ENCODE measurements at places on chromosomes 2 and 18.

DNA sequence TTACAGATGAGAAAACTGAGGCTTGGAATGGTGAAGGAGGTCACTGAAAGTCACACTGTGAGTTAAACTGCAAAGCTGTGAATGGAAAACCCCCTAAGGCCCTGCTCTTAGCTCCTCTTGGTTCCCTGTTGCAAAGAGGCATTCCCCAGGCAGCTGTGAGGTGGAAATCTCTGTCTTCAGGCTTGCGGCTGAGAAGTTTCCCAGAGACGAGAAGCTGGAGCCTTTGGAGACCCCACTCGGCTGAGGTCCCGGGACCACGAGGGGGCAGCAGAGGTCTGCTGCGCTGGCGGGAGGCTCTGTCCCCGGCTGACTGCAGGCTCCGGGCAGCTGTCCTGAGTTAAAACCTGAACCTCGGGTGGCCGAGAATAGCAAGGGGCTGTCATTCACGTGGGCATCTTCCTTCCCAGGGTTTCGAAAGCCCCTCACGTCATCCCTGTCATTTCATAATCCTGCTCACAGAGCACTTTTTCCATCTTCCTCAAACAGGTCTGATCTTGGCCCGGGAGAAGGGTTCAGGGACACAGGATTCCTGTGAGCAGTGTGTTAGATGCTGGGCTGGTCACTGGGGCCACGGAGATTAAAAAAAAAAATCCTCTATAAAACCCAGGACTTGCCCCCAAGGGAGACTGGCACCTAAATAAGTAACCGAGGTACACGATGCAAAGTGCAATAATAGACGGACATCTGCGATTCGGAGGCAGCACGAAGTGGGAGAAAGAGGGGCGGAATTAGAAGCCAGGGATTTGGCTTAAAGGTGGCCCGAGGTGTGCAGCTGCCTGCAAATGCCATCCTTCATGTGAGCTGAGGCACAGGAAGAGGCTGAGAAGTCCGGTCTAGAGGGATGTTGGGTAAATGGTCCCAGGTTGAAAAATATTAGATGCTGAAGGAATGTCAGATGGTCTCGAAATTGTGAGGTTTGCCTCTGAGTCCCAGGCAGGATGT is 24.6 kb upstream of the ATOH8 start:
- DNase-seq, result no peak

DNA sequence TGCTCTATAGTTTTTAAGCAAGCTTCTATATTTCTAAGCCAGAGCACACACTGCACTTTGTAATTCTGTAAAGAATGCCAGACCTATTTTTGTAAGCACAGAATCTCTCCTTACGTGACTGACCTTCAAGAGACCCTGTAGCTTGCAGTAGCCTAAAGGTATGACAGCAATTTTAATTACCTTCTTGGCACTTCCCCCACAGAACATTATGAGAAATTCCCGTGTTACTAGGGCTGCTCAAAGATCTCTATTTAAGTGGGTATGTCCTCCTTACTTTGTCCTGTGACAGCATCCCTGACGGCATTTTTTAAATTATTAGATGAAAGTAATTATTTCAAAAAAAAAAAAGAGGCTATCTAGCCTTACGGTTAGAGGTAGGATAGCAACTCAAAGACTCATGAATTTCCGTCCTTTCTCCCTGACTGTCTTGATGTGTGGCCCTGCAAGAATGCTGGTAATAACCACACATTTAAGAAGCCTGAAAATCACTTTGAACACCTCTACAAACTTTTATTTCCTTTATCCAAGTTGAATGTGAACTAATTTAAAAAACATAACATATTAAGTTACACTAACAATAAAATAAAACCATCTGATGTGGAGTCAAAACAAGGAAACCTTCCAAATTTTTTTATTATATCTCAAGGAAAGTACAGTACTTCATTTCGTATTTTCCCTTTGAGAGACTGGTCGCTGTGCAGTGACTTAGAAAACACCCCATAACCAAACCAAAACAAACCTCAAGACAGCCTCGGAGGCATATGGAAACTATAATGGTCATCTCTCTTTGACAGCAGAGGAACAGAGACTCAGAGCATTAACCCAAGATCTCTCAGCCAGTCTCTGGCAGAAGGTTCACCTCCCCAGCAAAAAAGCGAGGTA is 54.9 kb downstream of the THUMPD2 start:
- no peak for DNase-seq

GRCh38 chr18:53639687-53640086 is 584.8 kb downstream of the MBD2 start:
- no peak for DNase-seq

- no peak for DNase-seq
These were observed 336.3 kb downstream of the DYSF start for GRCh38 chr2:71789556-71790204.

GRCh38 chr2:10884574-10884975 is 27.2 kb upstream of the KCNF1 start:
- no peak for DNase-seq

- no peak for DNase-seq
These were observed 59.7 kb upstream of the CAPN13 start for GRCh38 chr2:30866974-30867373.

DNA sequence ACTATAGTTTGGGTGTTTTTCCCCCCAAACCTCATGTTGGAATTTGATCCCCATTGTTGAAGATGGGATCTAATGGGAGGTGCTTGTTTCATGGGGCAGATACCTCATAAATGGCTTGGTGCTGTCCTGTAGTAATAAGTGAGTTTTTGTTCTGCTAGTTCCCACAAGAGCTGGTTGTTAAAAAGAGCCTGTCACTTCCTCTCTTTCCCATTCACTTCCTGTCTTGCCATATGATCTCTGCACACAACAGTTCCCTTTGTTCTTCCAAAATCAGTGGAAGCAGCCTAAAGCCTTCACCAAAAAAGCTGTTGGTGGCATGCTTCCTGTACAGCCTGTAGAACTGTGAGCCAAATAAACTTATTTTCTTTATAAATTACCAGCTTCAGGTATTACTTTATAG is 768.2 kb upstream of the VRK2 start:
- no peak for DNase-seq

GRCh38 chr18:63850020-63850419 is 37.5 kb upstream of the SERPINB2 start:
- peak; percentile 60 for DNase-seq

GRCh38 chr2:40466332-40466906 is 14.5 kb upstream of the SLC8A1 start:
- DNase-seq, result no peak

GRCh38 chr2:109193807-109194619 is 65.0 kb downstream of the SH3RF3 start:
- DNase-seq, result no peak

DNA sequence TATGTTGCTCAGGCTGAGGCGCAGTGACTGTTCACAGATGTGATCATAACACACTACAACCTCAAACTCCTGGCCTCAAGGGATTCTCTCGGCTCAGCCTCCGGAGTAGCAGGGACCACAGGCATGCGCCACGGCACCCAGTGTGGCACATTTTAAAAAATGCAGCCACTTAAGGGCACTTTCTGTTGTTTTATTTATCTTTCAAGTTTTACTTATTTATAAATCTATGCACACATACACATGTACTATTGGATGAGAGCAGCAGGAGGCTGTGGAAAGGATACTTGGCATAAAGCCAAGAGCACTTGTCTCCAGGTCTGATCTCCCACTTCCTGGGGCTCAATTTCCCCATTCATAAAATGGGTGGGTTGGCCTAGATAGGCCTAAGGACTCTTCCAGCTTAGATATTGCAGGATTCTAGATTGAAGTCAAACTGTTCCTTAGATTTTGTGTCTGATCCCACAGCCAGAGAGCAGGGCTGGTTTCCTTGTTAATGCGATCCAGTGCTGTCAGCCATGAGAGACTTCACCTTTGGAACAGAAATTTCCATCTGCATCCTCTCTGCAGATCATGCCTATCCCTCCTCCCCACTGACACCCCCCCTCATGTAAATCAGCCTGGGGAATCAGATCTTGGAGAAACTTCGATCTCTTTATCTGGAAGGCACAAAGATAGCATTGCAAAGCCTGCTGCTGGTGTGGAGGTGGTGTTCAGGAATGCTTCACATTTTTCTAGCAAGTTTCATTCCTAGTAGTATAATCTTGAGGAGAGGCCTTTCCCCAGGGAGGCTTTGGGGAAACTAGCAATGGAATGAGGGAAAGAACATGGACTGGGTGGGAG is 24.7 kb downstream of the PCBP1 start:
- DNase-seq, result no peak

DNA sequence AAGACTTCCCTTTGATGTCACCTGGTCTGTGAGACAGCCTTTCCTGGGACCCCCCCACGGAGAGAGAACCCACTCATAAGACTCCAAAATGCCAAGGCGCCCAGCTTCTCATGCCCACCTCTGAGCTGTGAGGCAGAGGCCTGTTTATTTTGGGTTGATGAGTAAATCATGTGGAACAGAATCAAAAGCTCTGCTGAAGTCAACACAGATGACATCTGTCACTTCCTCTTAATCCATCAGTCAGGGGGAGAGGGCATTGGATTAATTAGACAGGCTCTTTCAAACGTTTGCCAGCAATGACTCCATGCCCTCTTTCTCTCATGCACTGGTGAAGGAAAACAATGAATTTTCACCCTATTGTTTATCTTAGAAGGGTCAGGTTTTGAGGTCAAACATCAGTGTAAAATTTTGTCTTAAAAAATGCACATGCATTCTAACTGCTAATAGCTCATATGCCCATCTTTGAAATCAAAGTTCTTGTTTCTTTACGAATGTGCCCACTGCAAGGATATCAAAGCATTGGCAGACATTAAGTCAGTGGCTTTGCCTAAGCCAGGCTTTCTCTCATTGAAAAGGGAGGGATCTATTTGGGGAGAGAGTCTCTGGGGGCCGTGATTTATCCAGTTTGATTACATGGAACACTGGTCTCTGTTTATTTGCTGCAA is 184.1 kb downstream of the ACKR3 start:
- DNase-seq, result no peak

GRCh38 chr2:215161301-215161829 is 22.9 kb upstream of the ABCA12 start:
- no peak for DNase-seq

GRCh38 chr2:34734662-34735061 is 1135.6 kb upstream of the FAM98A start:
- no peak for DNase-seq

- DNase-seq, result no peak
These were observed 74.7 kb downstream of the MERTK start for GRCh38 chr2:111972955-111973565.

GRCh38 chr2:98727369-98728087 is 3.4 kb downstream of the MGAT4A start:
- DNase-seq, result no peak

DNA sequence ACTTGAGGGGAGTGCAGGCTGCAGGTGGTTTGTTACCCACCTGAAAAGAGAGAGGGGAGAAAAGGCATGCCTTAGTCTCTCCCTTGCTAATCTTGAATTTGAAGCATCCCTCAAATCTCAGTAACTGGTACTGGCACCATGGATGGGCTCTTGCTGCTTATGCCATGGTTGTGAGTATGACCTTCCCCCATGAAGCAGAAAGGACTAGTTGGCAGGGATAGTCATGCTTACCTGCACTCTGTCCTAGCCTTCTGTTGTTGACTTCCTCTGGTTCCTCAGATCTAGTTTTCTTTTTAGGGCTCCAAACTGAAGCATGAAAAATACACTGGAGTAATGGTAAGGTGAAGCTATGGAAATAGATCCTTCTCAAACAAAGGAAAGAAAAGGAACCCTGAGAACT is 191.2 kb downstream of the SPAG16 start:
- no peak for DNase-seq

- DNase-seq, result no peak
These were observed 20.8 kb upstream of the ADAM23 start for GRCh38 chr2:206422493-206422892.

DNA sequence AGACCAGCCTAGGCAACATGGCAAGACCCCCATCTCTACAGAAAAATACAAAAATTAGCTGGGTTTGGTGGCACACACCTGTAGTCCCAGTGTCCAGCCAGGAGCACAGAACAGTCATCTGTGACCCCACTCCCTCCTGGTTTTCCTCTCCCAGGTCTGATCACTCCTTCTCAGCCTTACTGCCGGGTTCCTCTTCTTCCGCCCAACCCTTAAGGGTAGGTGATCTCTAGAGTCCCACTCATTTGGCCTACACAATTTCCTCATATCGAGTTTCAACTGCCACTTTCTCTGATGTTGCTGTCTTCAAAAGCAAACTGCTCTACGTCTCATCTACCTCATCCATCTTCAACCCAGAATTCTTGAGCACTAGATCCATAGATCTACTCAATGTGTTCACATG is 13.4 kb upstream of the MAT2A start:
- DNase-seq, result no peak

GRCh38 chr2:191643429-191643828 is 34.5 kb upstream of the NABP1 start:
- no peak for DNase-seq

DNA sequence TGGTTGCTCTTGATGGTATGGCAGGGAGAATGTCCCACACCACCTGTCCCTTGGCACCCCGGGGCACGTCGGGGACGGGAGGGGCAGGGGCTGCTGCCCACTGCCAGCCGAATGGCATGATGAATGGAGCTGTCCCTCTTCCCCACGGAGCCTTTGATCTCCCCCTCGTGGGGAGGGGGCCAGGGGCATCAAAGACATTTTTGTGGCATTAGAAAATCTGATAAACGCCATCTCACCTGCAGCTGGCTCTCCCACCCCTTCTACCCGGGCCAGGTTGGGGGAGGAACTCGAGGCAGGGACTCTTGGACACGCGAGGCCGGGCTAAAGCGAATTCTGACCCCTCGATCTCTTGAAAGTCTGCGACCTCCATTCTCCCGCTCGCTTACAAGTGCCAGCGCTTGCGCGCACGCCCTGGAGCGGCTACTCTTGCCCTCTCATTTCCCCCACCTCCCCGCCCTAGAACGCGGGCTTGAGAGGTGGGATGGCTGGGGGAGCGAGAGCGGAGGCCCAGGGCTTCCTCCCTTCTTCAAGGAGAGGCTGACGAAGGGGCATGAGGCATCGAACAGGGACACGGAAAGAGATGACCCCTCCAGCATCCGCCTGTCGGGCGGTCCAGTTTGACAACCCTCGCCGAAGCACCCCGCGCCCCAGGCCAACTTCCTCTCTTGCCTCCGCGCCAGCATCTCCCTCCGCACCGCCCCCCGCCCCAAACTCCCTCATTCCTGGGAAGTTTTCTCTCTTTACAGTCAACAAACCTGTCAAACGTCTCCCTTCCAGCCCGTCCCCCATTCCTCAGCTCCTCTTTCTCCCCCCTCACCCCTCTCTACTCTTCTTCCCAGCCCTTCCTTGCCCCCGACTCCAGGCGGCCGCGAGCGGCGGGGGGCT is 692 bp upstream of the WNT6 start:
- DNase-seq, result no peak

GRCh38 chr2:7292154-7292691 is 375.0 kb downstream of the RNF144A start:
- DNase-seq, result no peak

- peak; percentile 37 for DNase-seq
These were observed 60.6 kb downstream of the ITGA4 start for GRCh38 chr2:181517685-181518301.
